ENCODE measurements at places on chromosomes 7 and 10.

DNA sequence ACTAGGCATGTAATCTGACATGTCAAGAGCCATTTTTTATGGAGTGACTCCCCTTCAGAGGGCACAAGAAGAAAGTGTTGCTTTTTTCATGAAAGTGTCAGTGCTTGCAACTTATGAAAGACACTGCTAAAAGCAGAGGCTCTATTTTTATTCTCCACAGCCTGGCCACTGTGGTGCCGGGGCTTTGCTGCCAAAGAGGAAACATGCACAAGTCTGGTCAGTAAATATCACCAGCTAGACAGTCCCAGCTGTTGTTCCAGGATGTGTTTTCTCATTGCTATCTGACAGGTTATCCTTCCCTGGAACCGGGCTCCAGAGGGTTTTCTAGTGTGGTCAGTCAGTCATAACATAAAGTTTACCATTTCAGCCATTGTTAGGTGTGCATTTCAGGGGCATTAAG is 180.7 kb upstream of the PITRM1 start:
- no peak for DNase-seq

GRCh38 chr10:60246382-60246781 is 143.3 kb downstream of the ANK3 start:
- no peak for DNase-seq

DNA sequence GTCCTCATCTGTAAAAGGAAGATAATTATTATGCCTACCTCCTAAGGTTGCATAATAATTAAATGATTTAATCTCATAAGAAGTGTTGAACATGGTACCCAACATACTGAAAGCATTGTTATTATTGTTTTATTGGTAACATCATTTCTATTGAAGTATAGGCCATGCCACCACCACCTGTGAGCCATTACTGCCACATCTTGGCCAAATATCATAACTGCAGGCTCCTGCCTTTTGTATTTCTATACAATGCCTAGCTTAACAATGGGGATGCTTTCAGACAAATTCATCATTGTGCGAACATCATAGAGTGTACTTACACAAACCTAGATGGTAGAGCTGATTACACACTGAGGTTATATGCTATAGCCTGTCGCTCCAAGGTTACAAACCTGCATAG is 61.1 kb upstream of the NPSR1 start:
- no peak for DNase-seq

GRCh38 chr7:53048638-53049037 is 13.2 kb downstream of the POM121L12 start:
- no peak for DNase-seq

DNA sequence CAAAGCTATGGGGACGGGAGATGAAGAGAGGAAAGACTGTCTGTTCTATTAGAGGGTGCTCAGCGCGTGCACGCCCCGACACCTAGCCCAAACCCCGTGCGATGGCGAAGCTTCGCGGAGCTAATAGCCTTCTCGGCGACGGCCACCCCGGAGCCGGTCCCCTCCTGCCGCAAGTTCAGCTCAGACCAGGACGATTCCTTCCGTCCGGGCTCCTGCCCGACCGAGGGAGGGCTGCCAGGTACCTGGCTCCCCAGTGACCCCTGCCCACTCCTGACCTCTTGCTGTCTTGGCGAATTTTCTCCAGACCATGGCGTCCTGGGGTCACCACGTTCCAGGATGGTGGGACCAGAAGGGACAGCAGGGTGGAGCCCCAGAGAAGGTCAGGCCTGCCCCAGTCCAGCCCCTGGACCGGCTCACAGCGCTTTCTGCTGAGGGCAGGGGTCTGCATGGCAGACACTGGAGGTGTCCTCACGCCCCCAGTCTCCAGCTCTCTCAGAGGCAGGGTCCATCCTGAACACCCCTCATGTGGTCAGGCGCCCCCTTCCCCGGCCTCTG is 36.7 kb downstream of the UNCX start:
- no peak for DNase-seq

DNA sequence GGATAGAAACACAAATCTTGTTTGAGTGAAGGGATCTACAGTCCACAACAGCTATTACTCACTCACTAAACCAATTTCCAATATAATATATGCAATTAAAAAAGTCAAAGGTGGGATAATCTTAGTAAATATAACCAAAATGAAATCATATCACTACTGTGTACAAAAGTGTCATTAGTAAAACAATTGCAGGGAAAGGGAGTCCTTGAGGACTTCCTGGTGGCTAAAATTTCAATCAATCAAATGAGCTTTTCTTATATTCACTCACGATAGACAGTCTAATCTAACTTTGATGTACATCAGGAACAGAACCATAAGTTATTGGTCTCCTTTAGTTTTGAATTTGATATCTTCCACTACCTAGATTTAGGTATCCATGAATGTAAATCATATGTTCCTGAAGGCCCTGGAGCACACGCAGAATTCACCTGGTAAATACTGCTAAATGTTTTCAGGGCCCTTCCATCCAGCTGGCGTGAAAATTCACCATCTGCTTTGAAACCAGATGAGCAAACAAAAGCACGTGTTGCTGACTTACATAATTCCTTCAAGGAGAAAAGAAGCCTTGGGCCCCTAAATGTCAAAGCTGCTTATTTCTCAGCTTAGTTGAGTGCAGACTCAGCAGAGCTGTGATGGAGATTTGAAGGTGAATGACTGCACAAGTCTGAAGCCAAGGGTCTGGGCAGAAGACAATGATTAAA is 159.3 kb upstream of the TMEM196 start:
- DNase-seq = no peak

- no peak for DNase-seq
Observed at GRCh38 chr7:93906267-93906666, at the start of gene GNGT1. Gene GNGT1 (plus strand): TSS chr7:93906567. CDS start chr7:93906747, 180 bp downstream.

DNA sequence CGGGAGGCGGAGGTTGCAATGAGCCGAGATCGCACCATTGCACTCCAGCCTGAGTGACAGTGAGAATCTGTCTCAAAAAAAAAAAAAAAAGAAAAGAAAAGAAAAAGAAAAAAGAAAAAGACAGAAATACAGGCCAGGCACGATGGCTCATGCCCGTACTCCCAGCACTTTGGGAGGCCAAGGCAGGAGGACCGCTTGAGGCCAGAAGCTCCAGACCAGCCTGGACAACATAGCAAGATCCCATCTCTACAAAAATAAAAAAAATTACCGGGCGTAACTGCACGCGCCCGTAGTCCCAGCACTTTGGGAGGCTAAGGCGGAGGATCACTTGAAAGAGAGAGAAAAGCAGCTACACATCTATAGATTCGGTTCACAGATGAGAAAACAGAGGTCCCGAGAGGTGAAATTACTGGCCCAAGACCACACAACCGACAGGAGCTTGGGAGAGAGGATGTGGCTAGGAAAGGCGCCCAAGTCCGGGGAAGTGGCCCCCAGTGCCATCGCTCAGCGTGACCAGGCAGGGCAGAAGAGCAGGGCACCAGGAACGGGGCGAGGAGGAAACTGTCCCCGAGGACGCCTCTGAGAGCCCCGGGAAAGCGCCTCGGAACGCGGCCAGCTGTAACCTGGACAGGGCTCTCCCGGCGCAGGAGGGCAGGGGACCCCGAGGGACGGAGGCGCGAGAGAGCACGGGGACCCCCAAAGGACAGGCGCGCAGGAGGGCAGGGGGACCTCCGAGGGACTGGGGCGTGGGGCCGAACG is 612 bp downstream of the SNX8 start:
- DNase-seq = no peak

GRCh38 chr7:126840869-126841268 is 411.9 kb downstream of the GRM8 start:
- no peak for DNase-seq

- no peak for DNase-seq
Observed at GRCh38 chr10:61021926-61022325, 77.9 kb upstream of the RHOBTB1 start.

DNA sequence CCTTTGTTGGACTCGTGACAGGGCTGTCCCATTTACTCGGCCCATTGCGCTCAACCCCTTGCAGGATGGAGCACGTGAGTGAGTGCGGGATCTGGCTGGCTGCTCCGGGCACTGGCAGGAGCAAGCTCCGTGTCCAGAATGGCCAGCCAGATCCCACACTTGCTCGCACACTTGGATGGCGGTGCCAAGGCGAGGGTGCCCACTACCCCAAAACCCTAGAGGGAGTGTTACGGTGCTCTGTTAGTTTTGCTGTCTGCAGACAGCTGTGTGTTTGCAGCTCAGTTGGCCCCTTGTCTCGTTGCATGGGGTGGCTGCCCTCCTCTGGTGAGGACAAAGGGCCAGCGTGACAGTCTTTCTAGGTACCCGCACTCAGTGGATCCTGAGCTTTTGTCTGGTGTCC is 34.2 kb downstream of the ZNF487 start:
- no peak for DNase-seq

DNA sequence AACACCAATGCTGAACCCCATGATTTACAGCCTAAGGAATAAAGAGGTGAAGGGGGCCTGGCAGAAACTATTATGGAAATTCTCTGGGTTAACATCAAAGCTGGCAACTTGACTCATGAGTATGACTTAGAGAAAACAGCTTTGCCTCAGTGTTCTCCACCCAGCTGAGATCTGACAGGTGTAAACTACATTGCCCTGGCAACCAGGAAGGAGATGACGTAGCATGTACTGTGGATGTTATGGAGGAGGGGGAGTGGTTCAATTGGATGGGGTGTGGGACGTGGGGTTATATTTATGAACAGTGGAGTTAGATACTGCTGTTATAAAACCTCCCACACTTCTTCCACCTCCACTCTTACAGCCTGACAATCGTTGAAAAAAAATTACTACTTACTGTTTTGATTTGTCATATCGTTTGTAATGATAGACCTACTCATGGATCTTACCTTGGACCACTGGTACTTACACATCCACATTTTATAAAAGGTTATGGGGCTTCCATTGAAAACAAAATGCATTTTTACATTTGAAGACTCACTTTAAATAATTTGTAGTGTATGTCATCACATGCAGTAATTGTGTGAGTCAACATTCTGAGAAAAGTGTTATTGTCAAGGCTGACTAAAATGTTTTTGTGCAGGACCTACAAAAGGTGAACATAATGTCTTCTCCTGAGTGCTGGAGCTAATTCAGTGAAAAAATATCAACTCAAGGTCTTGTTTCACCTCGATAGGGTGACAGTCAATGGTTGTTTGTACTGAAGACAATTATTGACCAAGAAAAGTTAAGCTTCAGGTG is 6.4 kb downstream of the OR2F1 start:
- no peak for DNase-seq

Measured in hematopoietic multipotent progenitor cell treated with erythropoietin and hydrocortisone succinate and interleukin-3 and kit ligand, for 17 days (in vitro differentiated cells).